NCI-H2081 treated with DMSO at 0.1 percent for 48 hours (cell line): ENCODE measurements at places on chromosomes 6 and 20.

DNA sequence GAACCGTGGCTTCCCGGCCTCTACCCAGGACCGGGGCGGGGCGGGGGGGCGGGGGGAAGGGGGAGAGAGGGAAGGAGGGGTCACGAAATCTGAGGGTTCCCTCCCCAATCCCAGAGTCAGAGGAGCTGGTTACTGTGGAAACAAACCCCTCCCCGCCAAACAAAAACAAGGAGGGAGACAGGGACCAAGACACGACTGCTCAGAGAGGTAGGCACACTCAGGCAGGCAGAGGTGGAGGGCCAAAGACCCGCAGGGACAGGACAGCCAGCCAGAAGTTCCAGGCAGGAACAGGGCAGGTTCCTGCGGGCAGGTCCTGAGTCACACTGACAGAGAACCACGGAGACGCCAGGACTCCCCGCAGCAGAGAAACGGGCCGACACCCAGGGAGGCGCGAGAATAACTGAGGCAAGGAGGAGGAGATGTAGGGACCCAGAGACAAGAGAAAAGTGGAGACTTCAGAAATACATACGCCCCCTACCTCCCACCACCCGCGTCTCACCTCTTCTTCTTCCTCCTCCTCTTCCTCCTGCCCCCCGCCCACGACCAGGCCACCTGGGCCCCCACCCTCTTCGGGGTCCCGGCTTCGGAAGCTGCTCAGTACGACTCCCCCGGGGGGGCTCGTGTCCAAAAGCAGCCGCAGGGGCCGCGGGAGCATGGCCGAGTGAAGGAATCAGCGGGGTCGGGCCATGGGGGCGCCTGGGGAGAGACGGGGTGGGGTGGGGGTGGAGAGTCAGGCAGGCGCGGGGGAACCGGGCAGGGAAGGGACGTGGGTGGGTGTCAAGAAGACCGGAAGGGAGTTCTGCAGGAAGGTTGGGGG, 578 bp downstream of the RGL2 start:
- DNase-seq = no peak

DNA sequence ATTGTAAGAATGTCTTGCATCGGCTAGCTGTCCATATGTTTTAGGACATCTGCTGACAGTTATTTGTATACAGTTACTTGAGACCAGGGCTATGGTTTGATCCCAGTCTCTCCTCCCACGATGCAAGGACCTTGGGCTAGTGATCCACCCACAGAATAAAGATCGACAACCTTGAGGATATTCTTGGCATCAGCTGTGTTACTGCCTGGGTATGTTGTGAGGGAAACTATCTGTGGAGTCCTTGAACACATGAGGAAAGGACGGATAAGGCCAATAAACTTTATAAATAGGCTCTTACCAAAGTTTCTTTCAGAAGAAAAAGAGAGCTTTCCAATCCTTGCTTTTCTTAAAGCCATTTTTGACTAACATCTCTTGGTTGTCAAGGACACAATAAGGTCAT, 70.8 kb upstream of the HEY2 start:
- DNase-seq = no peak

- no peak for DNase-seq
Observed at GRCh38 chr20:54706581-54706980, 231.2 kb downstream of the DOK5 start.

DNA sequence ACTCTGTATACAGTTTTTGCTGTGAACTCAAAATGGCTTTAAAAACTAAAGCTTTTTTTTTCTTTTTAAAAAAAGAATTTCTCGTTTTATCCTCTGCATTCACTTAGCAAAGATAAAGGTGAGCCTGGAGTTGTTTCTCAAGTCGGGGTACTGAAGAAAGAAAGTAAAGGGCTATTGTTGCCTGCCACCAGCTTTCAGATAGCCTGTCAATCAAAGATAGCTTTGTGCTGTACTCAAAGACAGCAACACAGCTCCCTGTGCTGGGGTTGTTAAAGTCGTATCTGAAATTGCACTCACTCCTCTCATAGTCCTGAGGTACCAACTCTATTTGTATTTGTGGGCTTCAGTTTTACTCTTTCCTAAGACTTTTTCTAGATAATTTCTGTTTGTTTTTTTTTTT, 710.1 kb upstream of the ID4 start:
- no peak for DNase-seq

GRCh38 chr6:11363881-11364576, 131.6 kb upstream of the NEDD9 start:
- no peak for DNase-seq

DNA sequence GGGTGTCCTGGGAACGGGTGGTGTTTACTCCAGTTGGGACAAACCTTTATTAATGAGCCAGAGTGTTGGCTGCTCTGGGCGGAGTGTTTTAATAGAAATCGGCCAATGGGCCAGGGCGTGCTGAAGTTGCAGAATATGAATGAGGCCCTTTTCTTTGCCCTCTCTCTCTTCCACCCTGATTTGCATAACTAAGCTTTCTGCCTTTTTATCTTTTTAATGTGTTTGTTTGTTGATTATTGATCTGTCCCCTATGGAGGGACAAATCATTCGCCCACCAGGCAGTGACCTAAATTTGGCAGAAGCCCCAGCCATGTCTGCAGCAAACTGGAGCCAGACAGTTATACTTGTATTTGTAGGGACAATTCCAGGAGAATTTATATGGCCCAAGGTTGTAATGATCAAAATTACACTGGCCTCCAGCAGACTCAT, 420.9 kb downstream of the PREX1 start:
- no peak for DNase-seq

DNA sequence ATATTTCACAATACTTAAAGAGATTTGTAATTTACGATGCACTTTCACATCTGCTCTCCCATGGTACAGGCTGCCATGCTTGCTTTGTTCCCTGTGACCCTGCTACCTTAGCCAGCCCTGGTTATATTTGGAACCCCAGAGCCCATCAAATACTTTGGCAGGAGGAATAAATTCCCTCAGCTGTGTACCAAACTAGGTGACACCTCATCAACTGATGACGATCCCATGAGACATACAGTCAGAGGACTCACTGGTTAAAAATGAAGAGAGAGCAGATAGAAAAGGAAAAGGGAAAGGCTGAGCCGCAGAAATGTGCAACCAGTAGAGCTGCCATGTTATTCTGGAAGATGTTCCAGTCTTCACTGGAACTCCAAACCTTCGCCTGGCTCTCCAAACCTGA, 120.0 kb downstream of the SIM1 start:
- DNase-seq = no peak

DNA sequence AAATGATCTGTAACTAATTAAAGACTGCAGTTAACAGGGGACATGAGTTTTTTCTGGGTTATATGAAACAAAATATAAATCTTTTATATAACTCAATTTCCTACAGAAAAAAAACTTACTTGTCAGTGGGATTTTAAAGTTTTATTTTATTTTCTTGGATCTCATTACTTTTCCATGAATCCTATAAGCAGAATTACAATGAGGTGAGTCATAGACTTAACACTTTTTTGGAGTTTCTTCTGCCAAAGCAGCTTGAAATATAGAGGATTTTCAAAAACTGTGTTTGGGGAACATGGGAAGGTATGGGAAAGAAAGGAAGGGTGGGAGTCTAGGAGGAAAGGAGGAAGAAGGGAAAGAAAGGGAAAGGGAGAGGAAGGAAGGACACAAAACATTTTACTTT, 130.7 kb downstream of the AIG1 start:
- DNase-seq = no peak

DNA sequence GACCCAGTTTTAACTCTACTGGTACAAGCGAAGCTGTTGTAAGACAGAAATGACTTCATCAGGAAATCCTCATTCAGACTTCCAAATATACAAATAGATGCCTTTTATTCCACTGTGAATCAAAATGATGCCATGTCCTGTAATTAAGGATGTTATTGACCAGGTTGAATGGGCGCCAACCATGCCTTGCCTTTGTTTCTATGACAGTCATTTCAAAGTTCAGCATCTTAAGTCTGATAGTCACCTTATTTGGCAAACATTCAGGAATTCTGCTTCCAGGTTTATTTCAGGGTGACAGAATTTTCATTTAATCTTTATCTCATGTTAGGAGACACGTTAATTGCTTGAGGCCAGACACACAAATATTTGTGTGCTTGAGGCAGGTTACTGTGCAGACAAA, 592.8 kb upstream of the JAG1 start:
- peak; percentile 8 for DNase-seq

DNA sequence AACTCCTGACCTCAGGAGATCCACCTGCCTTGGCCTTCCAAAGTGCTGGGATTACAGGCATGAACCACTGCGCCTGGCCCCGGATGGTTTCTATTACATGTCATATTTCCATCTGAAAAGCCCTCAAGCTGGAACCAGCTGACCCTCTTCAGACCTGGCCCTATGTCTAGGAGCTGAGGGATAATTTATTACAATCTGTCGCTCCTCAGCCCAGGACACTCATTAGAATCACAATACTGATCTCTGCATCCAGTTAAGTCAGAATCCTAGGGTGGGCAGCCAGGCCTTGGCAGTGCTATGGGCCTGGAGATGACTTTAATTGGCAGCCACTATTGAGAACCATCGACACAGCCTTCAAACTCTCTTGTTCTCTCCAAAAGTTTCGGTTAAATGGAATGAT, 162.6 kb upstream of the SNX9 start:
- no peak for DNase-seq

GRCh38 chr20:57583289-57584257, 22.7 kb downstream of the PCK1 start:
- no peak for DNase-seq

GRCh38 chr20:51236421-51236820, 213.5 kb upstream of the KCNG1 start:
- DNase-seq = no peak

DNA sequence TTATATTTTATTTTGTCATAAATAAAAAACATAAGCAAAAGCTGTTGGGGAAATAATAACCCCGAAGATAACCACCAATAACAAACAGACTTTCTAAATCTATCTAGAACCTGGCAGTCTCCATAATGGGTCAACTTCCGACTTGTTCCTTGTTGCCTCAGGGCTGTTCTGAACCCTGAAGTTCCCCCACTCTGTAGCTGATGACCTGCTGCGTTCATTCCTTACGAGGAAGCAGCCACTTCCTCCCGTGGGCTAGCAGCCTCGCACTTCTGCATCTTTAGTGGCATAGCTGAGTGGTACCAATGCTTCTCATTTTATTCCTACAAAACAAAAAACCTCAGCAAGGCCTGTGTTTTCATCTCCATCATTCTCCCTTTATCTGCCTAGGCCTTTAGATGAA, 103.0 kb downstream of the PLEKHG1 start:
- no peak for DNase-seq

DNA sequence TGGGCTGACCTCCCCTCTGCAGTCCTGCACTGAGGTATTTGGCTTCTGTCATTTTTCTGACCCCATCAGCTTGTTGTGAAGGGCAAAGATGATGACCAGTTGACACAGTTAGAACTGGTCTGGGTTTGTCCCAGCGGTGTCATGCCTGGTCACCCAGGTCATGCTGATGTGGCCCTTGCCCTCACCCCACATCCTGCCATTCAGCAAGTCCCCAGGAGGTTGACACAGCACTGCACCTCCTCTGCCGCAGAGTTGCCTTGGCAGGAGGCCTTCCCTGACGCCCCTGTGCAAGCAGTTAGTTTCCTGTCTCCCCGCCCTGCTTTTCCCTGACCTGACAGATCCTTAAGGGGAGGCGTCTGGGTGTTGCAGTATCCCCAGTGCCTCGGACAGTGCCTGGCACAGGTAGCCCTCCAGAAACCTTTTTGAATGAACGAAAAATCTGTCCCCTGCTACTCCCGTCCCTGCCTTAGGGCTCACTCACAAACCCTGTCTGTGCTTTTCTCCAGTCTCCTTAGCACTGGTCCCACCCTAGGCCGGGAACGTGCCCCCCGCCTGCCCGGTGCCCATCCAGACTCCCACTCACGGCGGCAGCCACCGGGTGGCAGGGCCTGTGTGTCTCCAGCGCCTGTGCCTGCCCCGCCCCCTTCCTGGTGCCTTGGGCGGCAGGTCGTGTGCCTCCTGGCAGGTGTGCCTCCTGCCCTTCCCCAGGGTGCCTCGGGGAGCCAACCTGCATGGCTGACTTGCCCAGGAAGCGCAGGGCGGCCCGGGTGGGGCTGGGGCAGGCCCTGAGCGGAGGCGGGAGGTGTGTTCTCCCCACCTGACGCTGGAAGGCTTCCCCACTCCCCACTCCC, 146.3 kb upstream of the RNF24 start:
- DNase-seq = no peak

DNA sequence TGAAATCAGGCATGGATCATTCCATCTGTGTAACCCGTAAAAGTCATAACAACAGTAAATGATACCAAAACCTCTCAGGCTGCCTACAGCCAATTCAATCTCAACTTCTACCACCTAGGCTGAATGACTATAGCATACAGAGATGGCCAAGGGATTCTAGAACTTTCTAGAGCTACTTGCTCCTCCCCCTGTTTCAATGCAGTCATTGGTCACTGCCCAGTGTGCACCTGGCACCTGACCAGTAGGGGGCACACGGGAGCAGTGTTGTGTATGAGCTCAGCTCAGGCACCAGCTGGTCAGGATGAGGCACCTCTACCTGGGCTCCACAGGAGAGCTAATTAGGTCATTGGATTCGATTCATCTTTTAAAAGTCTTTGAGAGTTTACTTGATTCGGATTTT, 86.2 kb downstream of the PLEKHG1 start:
- DNase-seq = no peak

DNA sequence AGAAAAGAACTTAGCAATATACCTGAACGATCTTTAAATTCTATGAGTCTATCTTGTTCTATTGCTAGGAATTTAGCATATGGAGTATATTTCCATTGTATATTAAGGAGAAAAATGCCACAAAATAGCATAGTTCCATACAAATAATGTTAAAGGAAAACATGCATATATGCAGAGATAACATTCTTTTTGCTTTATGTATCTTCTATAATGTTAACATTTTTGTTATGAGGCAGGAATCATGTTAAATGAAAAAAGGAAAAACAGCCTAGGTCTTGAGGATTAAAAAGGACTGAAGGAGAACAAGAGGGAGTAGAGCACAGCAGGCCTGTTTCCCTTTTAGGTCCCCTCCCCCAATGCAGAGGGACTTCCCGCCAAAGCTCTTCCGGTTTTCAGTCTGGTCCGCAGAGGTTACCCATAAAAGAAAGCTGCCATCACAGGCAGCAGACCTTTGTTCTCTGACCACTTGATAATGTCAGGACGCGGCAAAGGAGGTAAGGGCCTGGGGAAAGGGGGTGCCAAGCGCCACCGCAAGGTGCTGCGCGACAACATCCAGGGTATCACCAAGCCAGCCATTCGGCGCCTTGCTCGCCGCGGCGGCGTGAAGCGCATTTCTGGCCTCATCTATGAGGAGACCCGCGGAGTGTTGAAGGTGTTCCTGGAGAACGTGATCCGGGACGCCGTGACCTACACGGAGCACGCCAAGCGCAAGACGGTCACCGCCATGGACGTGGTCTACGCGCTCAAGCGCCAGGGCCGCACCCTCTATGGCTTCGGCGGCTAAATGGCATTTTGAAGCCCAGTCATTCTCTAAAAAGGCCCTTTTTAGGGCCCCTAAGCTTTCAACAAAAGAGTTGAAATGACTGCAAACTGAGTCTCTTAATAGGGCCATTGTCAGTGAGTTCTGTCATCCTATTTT, 108.4 kb upstream of the PRSS16 start:
- no peak for DNase-seq

DNA sequence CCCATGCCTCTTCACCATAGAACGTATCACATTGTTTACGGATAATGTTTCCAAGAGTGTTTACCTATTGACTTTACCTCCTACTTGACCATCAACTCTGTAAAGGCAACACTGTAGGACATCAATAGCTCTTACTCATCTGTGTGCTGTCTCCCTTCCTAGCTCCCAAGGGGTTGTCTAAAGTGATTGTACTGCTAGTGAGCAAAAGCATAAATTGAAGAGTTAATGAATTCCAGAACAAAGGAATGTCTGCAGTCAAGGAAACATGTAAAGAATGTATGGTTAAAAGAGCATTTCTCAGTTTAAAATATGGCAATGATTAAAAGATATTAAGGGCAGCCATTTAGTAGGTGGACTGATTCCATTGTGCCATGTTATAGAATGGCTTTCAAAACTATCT, 985.4 kb downstream of the TBC1D32 start:
- DNase-seq = no peak
